ENCODE measurements at places on chromosomes 4 and X. TPM values are rescaled to one million over a fixed set of nuclear protein-coding genes. Genes with fewer than 3 reads are reported as not detected.

The SPANXC gene
- total RNA-seq: not detected

The LNX1 gene
- 9.8 TPM for total RNA-seq

The MAGEA9B gene
- not detected for total RNA-seq

The MPP1 gene
- total RNA-seq: 17.1 TPM

The GPRASP2 gene
- total RNA-seq: 10.9 TPM

- no peak for DNase-seq
- no peaks in the 10 kb centered on the region for H3K36me3 ChIP-seq
- H3K4me1 ChIP-seq: peaks cover 13% of the 10 kb centered on the region
- no peak overlapping the region for H3K27ac ChIP-seq
- no peaks in the 10 kb centered on the region for H3K27me3 ChIP-seq
- H3K4me3 ChIP-seq: no peak overlapping the region
Measured at GRCh38 chr4:3079694-3080123, 5.2 kb downstream of the HTT start.

DNA sequence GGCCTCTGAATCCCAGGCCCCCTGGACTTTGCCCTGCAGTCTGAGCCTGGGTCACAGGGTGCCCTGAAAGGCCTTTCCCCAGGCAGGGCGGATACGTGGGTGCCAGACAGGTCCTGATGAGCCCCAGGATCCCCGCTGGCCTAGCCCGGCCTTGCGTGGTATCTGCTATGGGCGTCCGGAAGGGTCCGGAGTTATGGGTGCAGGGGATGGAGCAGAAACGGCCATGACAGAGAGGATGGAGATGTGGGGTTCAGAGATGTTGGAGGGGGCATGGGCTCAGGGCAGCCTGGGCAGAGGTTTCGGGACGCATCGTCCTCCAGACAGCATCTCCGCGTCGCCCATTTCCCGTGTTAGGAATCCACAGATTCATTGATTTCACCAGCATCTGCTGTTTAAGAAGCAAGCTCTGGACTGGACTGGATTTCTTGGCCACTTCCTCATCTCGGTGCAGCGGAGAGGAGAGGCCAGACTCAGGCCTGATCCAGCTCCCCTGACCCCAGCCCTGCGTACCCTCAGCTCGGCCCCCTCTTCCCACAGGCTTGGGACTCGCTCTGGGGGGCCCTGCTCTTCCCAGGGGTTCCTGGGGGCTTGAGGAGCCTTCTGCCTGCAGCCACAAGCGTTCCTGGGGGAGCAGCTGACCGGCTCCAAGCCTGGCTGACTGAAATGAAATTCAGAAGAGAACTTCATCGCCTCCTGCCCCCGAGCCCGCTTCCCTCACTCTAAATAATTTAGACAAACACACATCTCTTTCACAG lies 86.9 kb upstream of the ADRA2C start:
- H3K36me3 ChIP-seq: no peaks in the 10 kb centered on the region
- no peak for DNase-seq
- no peak overlapping the region for H3K4me3 ChIP-seq
- no peaks in the 10 kb centered on the region for H3K4me1 ChIP-seq
- no peak overlapping the region for H3K27ac ChIP-seq

- no peak overlapping the region for H3K27ac ChIP-seq
- no peak overlapping the region for H3K4me3 ChIP-seq
- no peaks in the 10 kb centered on the region for H3K4me1 ChIP-seq
- no peak for DNase-seq
Measured at GRCh38 chr4:37793562-37793961, 32.9 kb upstream of the PGM2 start.

DNA sequence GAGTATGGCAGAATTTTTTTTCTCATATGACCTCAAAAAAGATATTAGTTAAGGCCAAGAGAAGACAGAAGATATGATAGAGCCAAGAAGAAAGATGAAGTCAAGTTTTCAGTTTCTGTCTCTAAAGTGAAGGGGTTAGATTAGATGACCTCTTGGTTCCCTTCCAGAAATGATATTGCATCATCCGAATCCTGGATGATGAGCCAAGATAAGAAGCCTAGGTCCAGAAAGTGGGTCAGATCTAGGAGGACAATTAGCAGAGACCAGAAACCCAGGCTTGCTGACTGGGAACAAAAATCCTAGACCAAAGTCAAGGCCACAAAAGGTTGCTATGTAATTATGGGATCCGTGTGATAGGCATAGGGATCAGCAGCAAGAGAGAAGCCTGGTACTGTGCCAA lies 20.2 kb downstream of the SATL1 start:
- H3K36me3 ChIP-seq: no peaks in the 10 kb centered on the region
- no peak overlapping the region for H3K27ac ChIP-seq
- H3K4me3 ChIP-seq: no peak overlapping the region
- DNase-seq: no peak
- H3K27me3 ChIP-seq: no peaks in the 10 kb centered on the region
- H3K4me1 ChIP-seq: no peaks in the 10 kb centered on the region

DNA sequence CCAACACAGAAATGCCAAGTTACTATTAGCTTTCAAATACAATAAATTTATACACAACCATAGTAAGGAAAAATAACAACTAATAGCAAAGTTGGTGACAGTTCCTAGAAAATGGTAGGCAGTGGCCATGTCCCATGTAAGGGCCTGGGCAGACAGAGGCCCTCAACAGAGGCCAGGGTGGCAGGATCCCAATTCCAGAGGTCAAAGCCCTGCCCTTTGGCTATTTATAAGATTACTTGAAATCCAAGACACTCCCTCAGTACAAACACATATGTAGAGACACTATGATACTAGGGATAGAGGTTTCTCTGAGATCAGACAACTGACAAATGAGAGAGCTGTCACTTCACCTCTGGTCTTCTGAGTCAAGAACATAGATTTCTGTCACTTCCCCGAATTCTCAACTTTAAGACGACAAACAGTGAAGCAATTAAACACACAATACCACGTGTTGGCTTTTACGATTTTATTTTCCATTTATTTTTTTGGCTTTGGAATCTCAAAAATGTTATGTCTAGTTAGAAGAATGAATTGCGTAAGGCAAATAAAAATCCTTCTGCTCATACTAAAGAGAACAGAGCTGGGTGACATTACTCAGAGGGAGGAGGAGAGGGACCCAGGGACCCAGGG lies 16.3 kb upstream of the MAOB start:
- no peak overlapping the region for H3K4me3 ChIP-seq
- no peak overlapping the region for H3K27ac ChIP-seq
- H3K27me3 ChIP-seq: peaks cover 17% of the 10 kb centered on the region
- no peaks in the 10 kb centered on the region for H3K36me3 ChIP-seq
- no peak for DNase-seq
- no peaks in the 10 kb centered on the region for H3K4me1 ChIP-seq

All from osteoblast (primary cell).